ENCODE measurements at places on chromosomes 16 and 17. TPM values are rescaled to one million over a fixed set of nuclear protein-coding genes. Genes with fewer than 3 reads are reported as not detected.

- no peak for DNase-seq
These were observed 13.2 kb downstream of the JPT2 start for GRCh38 chr16:1691276-1691675.

DNA sequence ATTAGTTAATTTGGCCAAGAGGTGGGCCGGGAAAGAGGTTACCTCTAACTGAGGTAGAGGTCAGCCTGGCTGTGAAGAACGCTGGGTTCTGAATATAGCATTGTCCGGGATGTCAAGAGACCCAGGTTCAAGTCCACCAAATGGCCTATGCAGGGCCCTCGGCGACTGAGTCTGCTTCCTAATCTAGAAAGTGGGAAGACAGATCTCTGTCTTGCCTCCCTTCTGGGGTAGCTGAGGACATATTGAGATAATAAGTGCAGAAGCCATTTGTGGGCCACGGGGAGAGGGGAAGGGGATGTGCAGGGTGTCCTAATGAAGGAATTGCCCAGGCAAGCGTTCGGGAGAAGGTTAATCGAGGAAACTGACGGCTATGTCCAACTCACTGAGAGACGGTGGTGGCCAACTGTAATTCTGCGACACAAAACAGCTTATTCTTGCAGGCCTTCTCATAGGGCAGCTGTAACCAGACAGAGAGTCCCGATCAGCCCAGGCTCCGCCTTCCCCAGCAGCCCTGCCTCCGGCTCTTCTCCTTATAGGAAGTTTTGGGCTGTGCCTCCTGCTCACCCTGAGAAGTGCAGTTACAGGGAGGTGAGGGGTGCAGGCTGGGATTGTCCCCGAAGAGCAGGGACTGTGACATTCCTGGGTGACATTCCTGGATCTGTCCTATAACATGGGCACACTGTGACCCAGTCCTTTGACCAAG is 15.9 kb downstream of the HASPIN start:
- DNase-seq: no peak

DNA sequence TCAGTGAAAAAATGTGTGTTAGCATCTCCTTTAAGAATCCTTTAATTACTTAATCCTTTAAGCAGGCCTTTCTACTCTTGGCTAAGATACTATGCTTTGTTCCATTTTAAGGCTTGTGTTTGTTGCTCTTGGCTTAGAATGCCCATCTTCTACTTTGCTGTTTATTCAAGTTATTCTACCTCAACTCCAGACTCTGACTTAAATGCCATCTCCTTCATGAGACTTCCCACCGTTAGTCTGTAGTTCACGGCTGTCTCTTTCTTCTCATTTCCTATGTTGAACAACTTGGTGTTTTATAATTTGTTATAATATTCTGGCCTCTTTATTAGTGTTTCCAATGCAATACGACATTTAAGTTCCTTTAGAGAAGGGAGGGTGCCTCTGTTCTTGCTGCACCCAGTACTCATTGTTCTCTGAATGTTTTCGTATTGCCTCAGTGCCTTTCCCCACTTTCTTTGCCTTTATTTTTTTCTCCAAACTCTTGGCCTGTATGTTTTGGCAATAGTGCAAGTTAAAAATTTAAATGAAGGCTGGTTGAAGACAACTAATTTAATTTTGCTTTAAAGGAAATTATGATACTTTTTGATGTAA is 6.1 kb upstream of the KRT10 start:
- no peak for DNase-seq

SDK2 gene
- 0.26 TPM for total RNA-seq

GRCh38 chr16:23500862-23501225 is 9.4 kb downstream of the GGA2 start:
- DNase-seq: no peak

P2RX5 gene
- total RNA-seq: 60.1 TPM

DNA sequence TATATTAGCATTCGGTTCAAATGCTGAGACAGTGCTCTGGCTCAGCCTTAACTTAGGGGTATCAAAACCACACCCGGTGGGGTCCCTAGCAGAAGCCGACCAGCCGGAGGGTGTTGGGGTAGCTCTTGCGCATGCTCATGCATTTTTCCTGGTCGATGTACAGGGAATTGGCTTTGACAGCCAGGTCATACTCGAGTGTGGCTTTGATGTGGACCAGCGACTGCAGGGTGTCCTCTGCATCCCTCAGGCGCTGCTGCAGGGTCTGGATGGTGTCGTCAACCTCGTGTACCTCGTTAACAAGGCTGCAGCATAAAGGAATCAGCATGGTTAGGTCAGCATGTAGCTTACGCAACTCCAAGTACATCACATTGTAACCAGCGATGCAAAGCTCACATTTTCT is 37.5 kb downstream of the TEKT3 start:
- DNase-seq: no peak

DNA sequence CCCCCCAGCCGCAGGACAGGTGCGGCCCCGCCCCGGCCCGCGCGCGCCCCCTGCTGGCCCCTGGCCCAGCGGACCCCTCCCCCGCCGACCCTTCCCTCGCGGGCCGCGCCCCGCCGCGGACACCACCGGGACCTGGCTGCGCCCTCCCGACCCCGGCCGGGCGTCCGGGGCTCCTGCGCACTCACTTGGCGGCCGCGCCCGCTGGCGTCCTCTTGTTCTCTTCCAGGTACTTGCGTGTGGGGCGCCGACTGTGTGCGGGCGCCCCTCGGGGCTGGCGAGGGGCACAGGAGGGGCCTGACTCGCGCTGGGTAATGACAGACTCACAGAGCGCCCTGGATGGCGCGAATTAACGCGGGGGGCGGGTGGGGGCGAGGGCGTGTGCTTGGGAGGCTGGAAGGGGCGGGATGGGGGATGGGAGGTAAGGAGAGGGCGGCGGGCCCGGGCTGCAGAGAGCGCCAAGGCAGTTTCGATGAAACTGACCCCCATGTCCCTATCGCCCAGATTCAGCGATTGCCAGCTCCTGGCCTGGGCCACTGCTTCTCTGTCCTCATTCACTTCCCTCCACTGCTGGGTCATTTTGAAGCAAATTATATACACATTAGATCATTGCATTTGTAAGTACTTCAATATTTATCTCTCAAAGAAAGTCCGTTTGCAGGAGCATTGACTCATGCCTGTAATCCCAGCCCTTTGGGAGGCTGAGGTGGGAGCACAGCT is 445 bp upstream of the DBNDD1 start:
- DNase-seq: peak; percentile 71

- no peak for DNase-seq
These were observed 200.2 kb downstream of the RBFOX3 start for GRCh38 chr17:79410681-79411080.

BAIAP3 gene
- 0.26 TPM for total RNA-seq

CSH2 gene
- not detected for total RNA-seq

RRN3 gene
- total RNA-seq: 39.5 TPM

DNA sequence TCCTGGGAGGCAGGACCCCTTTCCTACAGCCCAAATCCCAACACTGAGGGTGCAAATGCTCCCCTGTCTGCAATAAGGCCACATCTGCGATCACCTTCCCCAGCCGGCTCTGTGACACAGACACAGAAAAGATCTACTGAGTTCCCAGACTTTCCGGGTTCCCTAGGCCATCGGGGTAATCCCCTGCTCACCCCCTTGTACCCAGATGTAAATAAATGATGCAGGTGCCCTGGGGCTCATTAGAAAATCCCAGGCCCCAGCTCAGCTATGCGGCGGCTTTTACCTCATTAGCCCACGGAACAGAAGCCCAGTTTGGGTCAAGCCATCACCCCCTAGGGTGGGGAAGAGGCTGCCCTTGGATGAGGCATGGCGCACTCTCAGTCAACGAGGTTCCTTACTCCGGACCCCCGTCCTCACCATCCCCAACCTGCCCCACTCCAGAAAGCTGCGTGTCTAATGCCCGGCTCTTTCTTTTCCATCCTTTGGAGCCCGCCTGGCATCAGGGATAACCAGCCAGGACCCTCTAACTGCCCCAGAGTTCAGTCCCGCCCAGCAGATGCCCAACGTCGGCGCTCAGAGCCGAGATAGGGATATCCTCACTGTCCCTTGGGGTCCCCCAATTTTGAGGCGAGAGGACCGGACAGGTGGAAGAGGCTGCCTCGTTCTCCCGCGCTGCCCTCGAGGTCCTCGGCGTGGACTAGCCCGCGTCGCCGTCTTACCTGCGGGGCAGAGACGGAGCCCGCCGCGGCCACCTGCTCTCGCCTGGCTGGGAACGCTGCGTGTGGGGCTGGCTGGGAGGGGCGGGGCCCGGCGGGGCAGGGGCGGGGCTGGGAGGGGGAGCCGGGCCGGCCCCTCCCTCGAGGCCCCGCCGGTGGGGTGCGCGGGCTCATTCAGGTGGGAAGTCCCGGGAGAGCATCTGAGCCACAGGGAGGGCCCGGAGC is at the start of gene ZNF385C:
ZNF385C (minus strand) TSS at position 783 of the 941 bp plus-strand sequence. CDS start 35,417 bp downstream, outside the sequence.
- no peak for DNase-seq

ASPHD1 gene
- total RNA-seq: 0.82 TPM

GRCh38 chr17:31842195-31843069 is 16.6 kb downstream of the COPRS start:
- DNase-seq: peak; percentile 67

IRX6 gene
- total RNA-seq: not detected

DNA sequence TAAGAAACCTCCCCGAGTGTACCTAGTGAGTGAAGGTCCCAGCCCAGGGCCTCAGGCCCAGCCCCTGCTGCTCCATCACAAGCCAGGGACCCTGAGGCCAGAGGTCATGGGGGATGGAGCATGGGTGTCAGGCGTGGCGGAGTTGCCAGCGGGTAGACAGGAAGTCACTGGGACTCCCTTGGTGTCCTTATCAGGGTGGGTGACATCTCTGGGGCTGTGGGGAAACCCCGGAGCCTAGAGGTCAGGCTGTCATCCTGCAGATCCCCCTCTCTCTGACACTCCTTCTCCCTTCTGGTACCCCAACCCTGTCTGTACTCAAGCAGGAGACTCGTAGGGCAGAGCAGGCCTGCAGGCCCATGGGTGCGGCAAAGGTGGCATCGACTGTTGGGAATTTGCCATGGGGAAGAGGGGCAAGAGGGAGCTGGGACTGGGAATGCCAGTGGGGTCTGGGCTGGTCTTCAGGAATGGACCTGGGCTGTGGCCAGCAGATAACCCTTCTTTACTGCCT is 10.8 kb upstream of the ADGRG1 start:
- DNase-seq: no peak

GRCh38 chr17:4516735-4517134 is 18.1 kb downstream of the SPNS2 start:
- no peak for DNase-seq

UMOD gene
- not detected for total RNA-seq

- no peak for DNase-seq
These were observed 538 bp upstream of the RAPGEFL1 start for GRCh38 chr17:40176754-40177110.

MYH2 gene
- total RNA-seq: not detected

- DNase-seq: peak; percentile 47
These were observed at the start of gene TOM1L1 for GRCh38 chr17:54900457-54901229. Gene TOM1L1 (plus strand): TSS chr17:54900852. CDS start chr17:54900866, 14 bp downstream.

GRCh38 chr17:72025113-72025512 is 95.7 kb upstream of the SOX9 start:
- DNase-seq: no peak

DNA sequence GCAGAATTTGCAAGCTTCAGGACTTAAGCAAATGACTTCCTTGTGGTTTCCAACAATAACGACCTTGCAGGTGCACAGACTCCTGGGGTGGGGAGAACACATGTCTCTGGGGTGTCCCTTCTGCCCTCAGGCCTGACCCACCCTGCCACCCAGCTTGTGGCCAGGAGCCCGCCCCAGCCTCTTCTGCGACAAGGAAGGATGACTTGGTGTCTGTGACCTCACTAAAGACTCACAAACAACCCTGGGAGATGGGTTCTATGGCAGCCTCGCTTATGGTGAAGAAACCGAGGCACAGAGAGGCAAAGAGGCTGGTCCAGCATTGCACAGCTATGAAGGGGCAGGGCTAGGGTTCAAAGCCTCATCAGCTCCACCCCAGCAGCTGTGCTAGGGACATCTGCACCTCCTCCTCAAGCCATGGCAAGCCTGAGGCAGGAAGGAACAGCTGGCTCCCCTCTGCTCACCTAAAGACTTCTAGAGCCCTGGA is 2.6 kb downstream of the ATP2A3 start:
- peak; percentile 45 for DNase-seq

HOXB7 gene
- total RNA-seq: 1.6 TPM

KRT12 gene
- total RNA-seq: not detected

GRCh38 chr16:75416904-75417565 is 16.3 kb downstream of the CFDP1 start:
- DNase-seq: no peak

- no peak for DNase-seq
These were observed 108.4 kb upstream of the ZKSCAN2 start for GRCh38 chr16:25366078-25366477.

- DNase-seq: no peak
These were observed 18.2 kb downstream of the PCTP start for GRCh38 chr17:55768936-55769624.

- DNase-seq: no peak
These were observed 16.0 kb downstream of the GUCY2D start for GRCh38 chr17:8018436-8018835.

- no peak for DNase-seq
These were observed 68.5 kb downstream of the WWP2 start for GRCh38 chr16:69830534-69831211.

- DNase-seq: no peak
These were observed 1.7 kb downstream of the VTN start for GRCh38 chr17:28368306-28368831.

ACAP1 gene
- total RNA-seq: 690 TPM

- DNase-seq: no peak
These were observed 85.7 kb downstream of the DNAH17 start for GRCh38 chr17:78491236-78492115.

KRTAP9-2 gene
- not detected for total RNA-seq

All from activated T-cell treated with anti-CD3 and anti-CD28 coated beads, Interleukin-2, amount 50 U/mL, for 72 hours (primary cell).